SK-N-SH treated with all-trans-retinoic acid at 6 μM for 48 hours (cell line): ENCODE measurements at places on chromosomes 11 and 22.

GRCh38 chr22:32411402-32411801, 645 bp downstream of the RTCB start:
- peak; percentile 47 for ATAC-seq

DNA sequence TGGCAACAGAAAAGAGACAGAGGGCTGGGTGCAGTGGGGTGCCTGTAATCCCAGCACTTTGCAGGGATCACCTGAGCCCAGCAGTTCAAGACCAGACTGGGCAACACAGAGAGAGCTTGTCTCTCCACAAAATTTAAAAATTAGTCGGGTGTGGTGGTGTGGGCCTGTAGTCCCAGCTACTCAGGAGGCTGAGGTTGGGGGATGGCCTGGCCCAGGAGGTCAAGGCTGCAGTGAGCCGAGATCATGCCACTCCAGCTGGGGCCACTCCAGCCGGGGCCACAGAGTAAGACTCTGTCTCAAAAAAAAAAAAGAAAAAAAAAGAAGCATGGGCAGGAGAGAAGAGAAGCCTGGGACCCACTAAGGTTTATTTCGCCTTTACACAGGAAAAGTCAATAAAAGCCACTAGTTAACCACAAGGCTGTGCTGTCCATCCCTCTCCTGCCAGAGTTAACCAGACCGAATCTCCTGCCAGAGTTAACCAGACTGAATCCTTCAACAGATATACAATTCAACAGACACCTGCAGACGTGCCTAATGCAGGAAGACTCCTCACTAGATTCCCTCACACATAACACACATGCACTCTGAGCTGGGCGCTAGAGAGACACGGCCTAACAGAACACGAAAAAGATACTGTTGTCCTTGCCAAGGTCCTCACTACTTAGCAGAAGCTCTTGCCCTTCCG, 29.8 kb downstream of the MICAL3 start:
- no peak for ATAC-seq

- ATAC-seq: no peak; the same call in 2 of the 3 replicates
Observed at GRCh38 chr11:23991165-23991539, 505.7 kb upstream of the LUZP2 start.

DNA sequence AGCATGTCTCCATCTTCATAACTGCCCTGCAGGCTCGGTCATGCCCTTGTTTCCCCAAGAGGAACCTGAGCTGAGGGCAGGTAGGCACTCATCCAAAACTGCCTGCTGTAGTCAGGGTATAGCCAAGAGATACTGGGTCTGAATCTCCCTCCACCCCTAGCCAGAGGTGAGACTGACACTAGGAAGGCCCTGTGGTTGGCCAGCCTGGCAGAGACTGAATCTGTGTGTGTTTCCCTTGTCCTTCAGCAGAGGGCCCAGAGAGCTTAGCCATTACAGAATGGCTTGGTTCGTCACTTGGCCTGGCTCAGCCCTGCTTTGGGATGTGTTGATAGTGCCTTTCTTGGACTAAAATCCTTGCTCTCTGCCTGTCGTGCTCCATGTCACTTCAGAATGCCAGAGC, 79.3 kb upstream of the SUSD2 start:
- peak; percentile 27; the same call in 1 of the 3 replicates for ATAC-seq

GRCh38 chr22:20751185-20751851, 22.6 kb upstream of the SERPIND1 start:
- ATAC-seq: no peak

DNA sequence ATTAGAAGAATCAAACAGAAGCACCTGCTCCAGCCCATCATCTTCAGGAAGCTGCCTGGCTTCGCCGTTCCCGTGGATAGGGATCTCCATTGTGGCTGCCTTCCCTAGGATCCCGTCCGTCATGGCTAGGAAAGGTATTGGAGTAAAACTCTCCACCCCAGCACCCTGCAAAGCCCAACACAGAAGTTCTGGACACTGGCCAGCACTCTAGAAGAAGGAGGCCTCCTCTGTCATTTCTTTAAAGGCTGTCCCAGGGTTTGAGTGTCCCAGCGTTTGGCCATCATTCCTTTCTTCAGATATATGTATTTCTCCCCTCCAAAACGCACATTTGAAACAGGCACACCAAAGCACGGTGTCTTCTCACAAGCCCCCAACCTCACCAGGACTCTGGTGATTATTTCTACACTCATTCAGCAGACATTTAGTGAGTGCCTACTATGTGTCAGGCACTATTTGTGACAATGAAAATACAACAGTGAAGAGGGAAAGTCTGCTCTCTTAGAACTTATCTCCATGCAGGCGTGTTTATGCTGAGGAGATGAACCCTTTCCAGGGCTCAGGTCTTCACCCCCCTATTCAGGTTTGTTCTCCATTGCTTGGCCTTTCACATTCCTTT, 724 bp downstream of the ARFIP2 start:
- no peak for ATAC-seq

GRCh38 chr11:134412203-134413042, at the start of gene B3GAT1:
Gene B3GAT1 (minus strand): TSS chr11:134412242. CDS start chr11:134387659, 24,583 bp downstream.
- no peak; the same call in 2 of the 3 replicates for ATAC-seq

DNA sequence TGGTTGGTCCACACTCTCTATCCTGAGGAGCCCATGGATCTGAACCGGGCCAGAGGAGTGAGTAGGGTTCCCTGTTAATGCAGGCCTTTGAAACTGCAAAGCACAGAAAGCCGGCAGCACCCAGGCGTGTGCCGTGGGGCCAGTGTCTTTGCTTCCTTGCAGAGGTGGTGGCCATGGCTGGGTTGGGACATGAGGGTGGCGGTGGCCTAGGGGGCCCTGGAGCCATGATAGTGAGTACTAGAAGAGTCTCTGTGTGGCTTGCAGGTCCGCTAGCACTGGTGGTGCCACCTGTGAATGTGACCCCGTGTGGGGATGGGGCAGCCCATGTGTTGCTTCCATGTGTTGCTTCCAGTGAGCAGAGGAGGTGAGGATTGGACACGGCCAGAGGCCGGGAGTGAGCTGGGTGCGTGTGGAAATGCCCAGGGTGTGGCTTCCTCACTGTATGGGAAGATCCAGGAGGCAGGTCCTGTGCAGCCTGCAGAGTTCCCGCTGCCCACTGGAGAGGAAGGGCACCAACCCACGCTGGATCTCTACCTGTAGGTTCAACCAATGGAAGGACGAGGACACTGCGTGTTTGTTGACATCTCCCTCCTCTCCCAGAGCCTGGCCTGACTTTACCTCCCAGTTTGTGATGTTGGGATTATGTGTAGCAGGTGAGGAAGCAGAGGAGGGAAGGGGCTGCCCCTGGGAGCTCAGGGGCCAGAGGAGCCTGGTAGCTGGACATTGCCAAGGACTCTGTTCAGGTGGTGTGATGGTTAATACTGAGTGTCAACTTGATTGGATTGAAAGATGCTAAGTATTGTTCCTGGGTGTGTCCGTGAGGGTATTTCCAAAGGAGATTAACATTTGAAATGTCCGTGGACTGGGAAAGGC, 796.6 kb downstream of the TBC1D22A start:
- no peak for ATAC-seq

GRCh38 chr11:111449696-111450479, 62.3 kb downstream of the BTG4 start:
- no peak for ATAC-seq

GRCh38 chr11:114017723-114018122, 41.8 kb upstream of the ZBTB16 start:
- peak; percentile 57; the same call in 2 of the 3 replicates for ATAC-seq
